ENCODE measurements at places on chromosomes 6 and 20. TPM values are rescaled to one million over a fixed set of nuclear protein-coding genes. Genes with fewer than 3 reads are reported as not detected.

DNA sequence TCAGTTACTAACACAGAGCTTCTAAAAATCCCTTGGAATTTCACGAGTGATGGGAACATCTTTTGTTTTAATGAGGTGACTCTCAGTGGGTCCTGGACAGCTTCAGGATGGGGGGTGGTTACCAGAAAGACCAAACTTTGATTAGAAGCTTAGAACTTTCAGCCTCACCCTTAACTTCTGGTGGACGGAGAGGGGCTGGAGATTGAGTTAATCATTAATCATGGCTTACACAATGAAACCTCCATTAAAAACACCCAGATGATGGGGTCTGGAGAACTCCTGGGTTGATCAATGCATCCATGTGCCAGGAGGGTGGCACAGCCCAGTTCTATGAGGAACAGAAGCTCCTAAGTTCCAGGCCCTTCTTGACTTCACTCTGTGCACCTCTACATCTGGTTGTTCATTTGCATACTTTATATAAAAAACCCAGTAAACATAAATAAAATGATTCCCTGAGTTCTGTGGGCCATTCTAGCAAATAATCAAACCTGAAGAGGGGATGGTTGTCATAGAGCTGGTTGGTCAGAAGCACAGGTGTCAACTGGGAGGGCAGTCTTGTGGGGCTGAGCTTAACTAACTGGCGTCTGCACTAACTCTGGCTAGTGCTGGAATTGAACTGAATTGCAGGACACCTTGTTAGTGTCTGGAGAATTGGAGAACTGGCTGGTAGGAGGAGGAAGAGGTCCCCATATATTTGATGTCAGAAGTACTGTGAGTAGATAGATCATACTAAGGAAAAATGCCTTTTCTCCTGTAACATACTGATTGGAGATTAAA, 10.3 kb downstream of the RMND1 start:
- DNase-seq, result no peak

DNA sequence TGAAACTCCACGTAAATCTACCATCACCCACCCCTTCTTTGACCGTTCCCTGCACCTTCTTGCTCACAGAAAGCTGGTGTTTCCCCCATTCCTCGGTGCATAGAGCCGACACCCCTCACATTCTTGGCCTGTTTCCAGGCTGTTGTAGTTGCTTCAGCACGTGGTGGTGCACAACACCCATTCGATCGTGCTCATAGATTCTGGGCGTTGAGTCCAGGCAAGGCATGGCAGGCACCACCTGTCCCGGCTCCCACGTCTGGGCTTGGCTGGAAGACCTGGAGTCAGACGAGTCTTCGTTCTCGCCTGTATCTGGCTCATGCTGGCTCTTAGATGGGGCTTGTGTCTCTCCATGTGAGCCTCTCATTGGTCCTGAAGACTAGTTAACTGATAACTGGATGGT, 100.6 kb downstream of the FAM120B start:
- DNase-seq, result no peak

GRCh38 chr6:112770308-112770707, 423.2 kb downstream of the RFPL4B start:
- no peak for DNase-seq

The VEGFA gene
- total RNA-seq, result 54.7 TPM

The PLCB4 gene
- total RNA-seq, result not detected

- no peak for DNase-seq
Observed at GRCh38 chr20:20225325-20226043, 142.4 kb upstream of the INSM1 start.

DNA sequence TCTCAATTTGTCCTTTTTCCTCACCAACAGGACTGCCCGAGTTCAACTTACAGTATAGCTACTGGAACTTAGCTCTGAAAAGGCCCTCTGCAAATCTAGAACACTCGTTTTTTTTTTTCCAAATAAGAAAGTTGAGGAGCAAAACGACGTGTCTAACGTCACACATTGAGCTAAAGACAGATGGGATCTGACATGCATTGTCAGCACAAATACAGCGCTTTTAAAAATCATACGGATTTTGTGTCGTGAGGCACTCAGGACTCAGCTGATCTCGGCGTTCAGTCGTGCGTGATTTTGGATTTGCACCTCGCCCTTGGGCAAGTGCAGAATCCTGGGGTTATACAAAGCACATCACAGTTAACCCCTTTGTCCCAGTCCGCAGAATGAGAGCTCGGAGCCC, 94.7 kb upstream of the ZNF322 start:
- DNase-seq, result no peak

GRCh38 chr20:18781509-18781908, 32.1 kb upstream of the SCP2D1 start:
- no peak for DNase-seq

- peak; percentile 62 for DNase-seq
Observed at GRCh38 chr20:41003143-41003935, 25.3 kb upstream of the TOP1 start.

DNA sequence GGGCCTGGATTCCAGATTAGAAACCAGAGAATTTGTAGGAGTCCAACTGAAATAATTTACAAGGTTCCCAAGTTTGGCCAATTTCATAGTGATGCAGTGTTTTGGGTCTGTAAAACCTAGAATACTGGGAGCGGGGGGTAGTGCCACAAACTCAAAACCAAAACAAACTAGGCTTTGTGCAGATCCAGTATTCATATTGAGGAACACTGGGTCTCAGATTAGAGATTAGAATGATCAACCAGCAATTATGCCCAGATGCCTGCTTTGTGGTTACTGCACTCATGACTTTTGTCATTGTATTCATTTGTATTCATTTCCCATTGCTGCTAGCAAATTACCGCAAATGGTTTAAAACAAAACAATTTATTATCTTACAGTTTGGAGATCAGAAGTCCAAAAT, 3.2 kb upstream of the NDUFAF4 start:
- DNase-seq, result no peak

DNA sequence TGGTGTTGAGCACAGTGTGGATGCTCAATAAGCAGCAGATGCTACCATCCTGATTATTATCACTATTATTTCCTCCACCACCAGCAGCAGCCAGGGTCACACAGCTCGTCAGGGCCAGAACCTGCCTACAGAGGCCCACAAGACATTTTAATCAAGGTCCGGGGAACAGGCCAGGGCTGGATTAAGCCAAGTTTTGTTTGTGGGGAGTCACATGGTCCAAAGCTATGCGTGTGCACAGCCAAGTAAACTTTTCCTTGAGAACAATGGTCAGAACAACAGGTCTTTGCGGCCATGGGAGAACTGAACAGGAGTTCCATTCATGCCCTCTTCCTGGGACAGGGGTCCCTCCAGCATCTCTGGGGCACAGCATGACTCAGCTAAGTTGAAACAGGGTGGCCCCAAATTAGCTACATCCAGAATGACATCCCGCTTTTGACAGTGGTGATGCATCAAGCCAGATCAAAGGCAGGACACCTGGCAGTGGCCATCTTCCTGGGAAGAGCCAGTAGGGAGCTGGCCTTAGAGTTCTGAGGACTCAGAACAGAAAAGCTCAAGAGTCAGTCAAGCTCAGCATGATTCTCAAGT, 11.7 kb downstream of the SNTA1 start:
- DNase-seq, result no peak

- DNase-seq, result peak; percentile 55
Observed at GRCh38 chr20:59004763-59005522, 2.1 kb downstream of the CTSZ start.

DNA sequence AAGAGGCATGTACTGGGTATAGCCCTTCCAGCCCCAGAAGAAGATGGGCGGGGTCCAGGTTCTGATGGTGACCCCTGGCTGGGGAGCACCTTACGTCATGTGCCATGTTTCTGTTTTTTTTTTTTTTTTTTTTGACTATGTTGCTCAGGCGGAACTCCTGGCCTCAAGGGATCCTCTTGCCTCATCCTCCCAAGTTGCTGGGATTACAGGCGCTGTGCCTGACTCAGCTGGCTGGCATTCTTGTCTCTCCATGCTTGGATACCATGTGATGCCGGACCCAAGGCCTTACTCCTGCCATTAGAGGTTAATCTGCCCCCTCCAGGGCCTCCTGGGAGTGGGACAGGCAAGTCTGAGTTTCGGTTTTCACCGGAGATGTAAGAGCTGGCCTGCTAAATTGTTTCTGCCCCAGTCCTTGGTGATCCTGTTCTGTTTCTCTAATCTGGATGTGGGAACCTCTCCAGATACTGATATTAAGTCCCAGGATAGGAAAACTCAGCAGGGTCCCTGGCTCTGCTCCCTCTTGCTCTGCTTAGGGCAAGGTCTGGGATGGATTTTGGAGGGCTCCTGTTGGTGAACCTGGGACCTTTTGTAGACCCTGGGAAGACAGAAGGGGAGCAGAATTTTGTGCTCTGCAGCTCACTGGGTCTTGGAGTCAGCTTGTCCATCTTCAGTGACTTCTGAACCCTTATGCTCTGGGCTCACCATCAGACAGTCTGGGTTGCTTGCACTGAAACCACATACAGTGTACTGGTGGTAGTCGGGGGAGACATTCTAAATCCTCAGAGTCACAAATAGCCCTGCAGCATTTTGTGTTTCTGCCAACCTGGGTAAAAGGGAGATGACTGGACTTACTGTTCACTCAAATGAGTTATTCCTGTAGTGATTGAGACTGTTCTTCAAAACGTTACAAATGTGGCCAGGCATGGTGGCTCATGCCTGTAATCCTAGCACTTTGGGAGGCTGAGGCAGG, 45.1 kb downstream of the PTK7 start:
- DNase-seq, result no peak

The KCNG1 gene
- 1.2 TPM for total RNA-seq

The FOXF2 gene
- total RNA-seq, result not detected

GRCh38 chr6:16206595-16207037, 31.8 kb upstream of the GMPR start:
- DNase-seq, result peak; percentile 20

DNA sequence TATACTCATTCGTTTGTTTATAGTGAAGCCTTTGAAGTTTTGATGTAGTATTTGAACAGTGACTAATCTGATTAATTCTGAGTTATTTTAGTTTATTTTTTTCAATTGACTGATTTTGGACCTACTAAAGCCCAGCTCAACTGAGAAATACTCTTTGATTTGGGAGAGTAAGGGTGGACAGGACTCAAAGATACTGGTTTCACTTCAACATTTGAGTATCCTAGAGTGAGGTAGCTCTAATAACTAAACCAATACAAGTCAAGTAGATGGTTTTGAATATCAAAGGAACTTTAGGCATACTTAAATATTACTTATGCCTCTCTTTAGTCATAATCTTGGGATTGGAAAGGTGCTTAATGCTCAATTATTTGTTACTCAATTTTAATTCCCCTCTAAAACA, 65.6 kb downstream of the ZNF292 start:
- DNase-seq, result no peak

DNA sequence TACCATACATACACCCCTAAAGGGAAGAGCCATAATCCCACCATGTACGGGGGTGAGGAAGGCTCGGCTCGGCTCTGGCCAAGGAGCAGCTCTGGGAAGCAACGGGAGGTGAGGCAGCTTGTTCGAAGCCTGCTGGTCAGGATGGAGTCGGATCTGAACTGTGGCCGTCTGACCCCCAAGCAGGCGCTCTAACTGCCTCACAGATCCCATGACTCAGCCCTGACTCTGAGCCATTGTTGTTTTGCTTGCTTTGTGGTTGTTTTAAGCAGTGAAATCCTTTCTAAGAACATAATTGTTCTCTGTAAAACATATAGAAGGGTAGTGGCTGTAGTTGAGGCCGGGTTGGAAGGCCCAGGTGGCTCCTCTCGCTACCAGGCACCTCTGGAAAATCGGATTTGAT, 10.9 kb downstream of the C6orf132 start:
- no peak for DNase-seq

GRCh38 chr6:38350942-38351341, 288.8 kb downstream of the BTBD9 start:
- no peak for DNase-seq

GRCh38 chr20:20161611-20162010, 109.3 kb downstream of the CFAP61 start:
- DNase-seq, result no peak

The ASIP gene
- not detected for total RNA-seq

GRCh38 chr6:147117011-147117410, 87.2 kb upstream of the STXBP5 start:
- no peak for DNase-seq

- no peak for DNase-seq
Observed at GRCh38 chr20:47867831-47868230, 82.5 kb upstream of the SULF2 start.
